ENCODE measurements at places on chromosomes 4 and X. TPM values are rescaled to one million over a fixed set of nuclear protein-coding genes. Genes with fewer than 3 reads are reported as not detected.

GRCh38 chr4:68490826-68491457 lies 43.7 kb downstream of the TMPRSS11E start:
- H3K4me1 ChIP-seq: no peaks in the 10 kb centered on the region
- no peak overlapping the region for H3K27ac ChIP-seq
- no peak overlapping the region for H3K4me3 ChIP-seq
- no peaks in the 10 kb centered on the region for H3K36me3 ChIP-seq
- peak; percentile 6 for DNase-seq
- H3K27me3 ChIP-seq: no peaks in the 10 kb centered on the region

Gene XK
- 3.4 TPM for total RNA-seq

- H3K4me1 ChIP-seq: no peaks in the 10 kb centered on the region
- no peak overlapping the region for H3K4me3 ChIP-seq
- H3K36me3 ChIP-seq: no peaks in the 10 kb centered on the region
- no peaks in the 10 kb centered on the region for H3K27me3 ChIP-seq
- DNase-seq: no peak
Measured at GRCh38 chr4:127525608-127526007, 107.1 kb upstream of the INTU start.

DNA sequence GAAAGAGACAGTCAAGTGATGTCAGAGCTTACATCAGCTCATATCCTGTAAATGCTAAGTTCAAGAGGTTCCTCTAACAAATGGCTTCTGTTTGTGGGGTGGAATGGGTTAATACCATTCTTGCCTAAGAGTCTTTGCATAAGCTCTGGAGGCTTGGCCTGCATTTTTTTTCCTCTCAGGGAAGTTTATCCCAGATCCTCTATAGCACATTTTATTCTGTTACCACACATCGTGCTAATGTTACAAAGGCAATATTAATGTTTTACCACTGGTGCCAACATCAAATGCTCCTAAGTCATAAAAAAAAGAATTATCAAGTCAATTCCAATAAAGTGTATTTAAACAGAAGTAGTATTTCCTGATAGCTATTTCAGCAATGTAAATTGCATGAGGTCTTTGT lies 2.9 kb upstream of the ADH6 start:
- no peaks in the 10 kb centered on the region for H3K36me3 ChIP-seq
- no peaks in the 10 kb centered on the region for H3K27me3 ChIP-seq
- no peak for DNase-seq
- H3K4me3 ChIP-seq: no peak overlapping the region

Gene AWAT2
- total RNA-seq: not detected

GRCh38 chr4:172813359-172813923 lies 355.2 kb upstream of the GALNT7 start:
- no peak overlapping the region for H3K4me3 ChIP-seq
- no peak for DNase-seq
- H3K36me3 ChIP-seq: no peaks in the 10 kb centered on the region
- peaks cover 11% of the 10 kb centered on the region for H3K4me1 ChIP-seq
- no peak overlapping the region for H3K27ac ChIP-seq
- no peaks in the 10 kb centered on the region for H3K27me3 ChIP-seq

DNA sequence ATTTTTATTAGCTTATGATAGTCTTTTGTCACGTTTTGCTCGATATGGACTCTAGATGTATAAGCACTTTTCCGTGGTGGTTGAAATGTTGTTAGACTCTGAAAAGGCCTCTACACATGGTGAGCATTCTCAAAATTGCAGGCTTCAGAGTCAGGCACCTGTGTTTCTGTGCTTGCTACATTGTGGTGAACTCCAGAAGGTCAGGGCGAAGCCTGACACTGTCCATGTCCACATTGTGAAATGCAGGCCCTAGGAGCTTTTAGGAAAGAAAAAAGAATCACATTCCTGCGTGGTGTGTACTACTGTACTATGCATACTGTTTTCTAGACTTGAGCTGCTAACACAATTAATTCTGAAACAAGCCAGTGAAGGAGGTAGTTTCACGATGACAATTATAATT lies 86.3 kb downstream of the HS3ST1 start:
- no peaks in the 10 kb centered on the region for H3K27me3 ChIP-seq
- no peak overlapping the region for H3K4me3 ChIP-seq
- H3K4me1 ChIP-seq: no peaks in the 10 kb centered on the region
- no peak for DNase-seq
- H3K27ac ChIP-seq: no peak overlapping the region
- H3K36me3 ChIP-seq: no peaks in the 10 kb centered on the region

GRCh38 chr4:126291886-126292285 lies 977.1 kb downstream of the FAT4 start:
- no peak overlapping the region for H3K27ac ChIP-seq
- no peak for DNase-seq
- H3K4me3 ChIP-seq: no peak overlapping the region
- H3K36me3 ChIP-seq: no peaks in the 10 kb centered on the region
- no peaks in the 10 kb centered on the region for H3K27me3 ChIP-seq
- no peaks in the 10 kb centered on the region for H3K4me1 ChIP-seq

DNA sequence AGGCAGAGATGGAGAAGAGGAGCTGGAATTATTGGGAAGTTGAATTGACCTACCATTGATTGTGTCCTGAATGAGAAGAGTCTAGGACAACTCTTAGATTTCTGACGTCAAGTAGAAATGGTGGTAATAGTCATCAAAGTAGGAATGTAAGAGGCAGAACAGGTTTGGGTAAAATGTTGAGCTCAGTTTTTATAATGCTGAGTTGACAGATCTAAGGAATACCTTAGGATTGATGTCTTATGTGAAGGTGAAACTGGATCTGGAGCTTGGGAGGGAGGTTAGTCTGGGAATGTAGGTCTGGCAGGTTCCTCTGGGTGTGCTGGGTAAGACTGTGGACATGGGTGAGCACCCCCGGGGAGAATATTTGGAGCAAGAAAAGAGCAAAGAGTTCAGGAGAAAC lies 31.9 kb downstream of the JADE1 start:
- H3K4me3 ChIP-seq: no peak overlapping the region
- peak overlapping the region; percentile 89 for H3K27ac ChIP-seq
- no peak for DNase-seq
- H3K27me3 ChIP-seq: no peaks in the 10 kb centered on the region
- H3K4me1 ChIP-seq: peaks cover 49% of the 10 kb centered on the region

DNA sequence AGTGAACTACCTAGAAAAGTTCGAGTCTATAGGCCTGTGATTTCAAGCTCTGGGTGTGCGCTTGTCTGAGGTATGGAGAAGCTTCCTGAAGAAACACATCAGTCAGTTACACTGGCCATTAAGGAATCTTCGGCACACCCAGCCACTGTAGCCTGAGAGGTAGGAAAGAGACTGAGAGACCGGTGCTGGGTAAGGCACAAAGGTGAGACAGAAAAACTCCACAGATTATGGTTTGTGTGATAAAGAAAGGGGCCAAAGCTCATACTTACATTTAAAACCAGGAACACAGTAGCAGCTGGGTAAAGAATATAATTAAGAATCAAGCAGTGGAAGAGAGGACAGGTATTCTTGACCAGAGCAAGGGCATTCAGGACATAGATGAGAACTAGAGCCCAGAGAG lies 74.8 kb upstream of the TTC29 start:
- H3K4me3 ChIP-seq: no peak overlapping the region
- no peaks in the 10 kb centered on the region for H3K36me3 ChIP-seq
- DNase-seq: no peak
- no peaks in the 10 kb centered on the region for H3K4me1 ChIP-seq
- H3K27ac ChIP-seq: no peak overlapping the region
- H3K27me3 ChIP-seq: no peaks in the 10 kb centered on the region

GRCh38 chr4:139556724-139557555 lies 921 bp upstream of the SETD7 start:
- no peaks in the 10 kb centered on the region for H3K27me3 ChIP-seq
- peak overlapping the region; percentile 81 for H3K4me3 ChIP-seq
- peak; percentile 70 for DNase-seq
- peaks cover 39% of the 10 kb centered on the region for H3K4me1 ChIP-seq
- H3K27ac ChIP-seq: peak overlapping the region; percentile 95

DNA sequence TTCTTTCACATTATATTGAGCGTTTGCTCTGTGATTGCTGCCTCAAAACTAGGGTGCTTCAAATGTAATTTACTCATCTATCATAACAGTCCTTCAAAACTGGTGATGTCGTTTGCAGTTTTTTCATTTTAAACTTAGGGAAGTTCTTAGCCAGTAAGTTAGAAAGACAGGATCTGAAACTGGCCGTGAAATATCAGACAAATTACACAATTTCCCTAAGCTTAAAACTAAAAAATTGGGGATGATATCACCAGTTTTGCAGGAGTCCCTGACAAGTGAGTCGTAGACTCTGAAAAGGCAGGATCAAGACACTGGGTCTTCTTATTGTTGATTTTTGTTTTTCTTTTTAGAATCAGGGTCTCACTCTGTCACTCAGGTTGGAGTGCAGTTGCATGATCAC lies 44.8 kb downstream of the MOB1B start:
- no peak for DNase-seq
- H3K27me3 ChIP-seq: no peaks in the 10 kb centered on the region
- no peaks in the 10 kb centered on the region for H3K36me3 ChIP-seq

Gene KLKB1
- total RNA-seq: not detected

DNA sequence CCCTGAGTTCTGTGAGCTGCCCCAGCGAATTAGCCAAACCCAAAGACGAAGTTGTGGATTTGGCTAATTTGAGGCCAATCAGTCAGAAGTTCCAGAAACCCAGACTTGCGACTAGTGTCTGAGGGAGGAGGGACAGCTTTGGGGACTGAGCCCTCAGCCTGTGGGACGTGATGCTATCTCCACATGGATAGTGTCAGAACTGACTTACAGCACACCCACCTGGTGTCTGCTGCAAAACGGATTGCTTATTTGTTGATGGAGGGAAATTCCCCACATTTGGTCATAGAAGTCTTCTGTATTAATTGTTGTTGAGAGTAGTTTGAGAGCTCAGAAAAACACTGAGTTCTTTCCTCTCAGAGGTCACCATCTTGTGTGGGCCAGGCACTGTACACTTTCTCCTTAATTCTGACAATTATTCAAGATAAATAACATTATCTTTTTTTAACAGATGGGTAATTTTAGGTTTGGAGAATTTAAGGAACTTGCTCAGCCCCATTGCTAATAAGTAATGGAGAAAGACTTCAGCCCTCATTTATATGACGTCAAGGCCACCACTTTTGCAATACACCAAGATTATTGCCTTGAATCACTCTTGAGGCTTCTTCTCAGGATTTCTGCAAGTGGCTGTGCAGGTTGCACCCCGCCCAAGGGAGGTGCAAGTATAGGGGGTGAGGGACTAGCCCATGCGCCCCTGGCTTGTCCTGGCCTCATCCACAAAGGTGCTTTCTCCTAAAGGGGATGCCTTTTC lies 16.7 kb downstream of the CLRN2 start:
- no peak overlapping the region for H3K4me3 ChIP-seq
- no peak for DNase-seq
- H3K4me1 ChIP-seq: no peaks in the 10 kb centered on the region
- no peak overlapping the region for H3K27ac ChIP-seq

- no peak overlapping the region for H3K27ac ChIP-seq
- no peaks in the 10 kb centered on the region for H3K4me1 ChIP-seq
- H3K27me3 ChIP-seq: no peaks in the 10 kb centered on the region
- H3K36me3 ChIP-seq: peaks cover 15% of the 10 kb centered on the region
- H3K4me3 ChIP-seq: no peak overlapping the region
Measured at GRCh38 chr4:6594826-6595355, 19.9 kb downstream of the MAN2B2 start.

DNA sequence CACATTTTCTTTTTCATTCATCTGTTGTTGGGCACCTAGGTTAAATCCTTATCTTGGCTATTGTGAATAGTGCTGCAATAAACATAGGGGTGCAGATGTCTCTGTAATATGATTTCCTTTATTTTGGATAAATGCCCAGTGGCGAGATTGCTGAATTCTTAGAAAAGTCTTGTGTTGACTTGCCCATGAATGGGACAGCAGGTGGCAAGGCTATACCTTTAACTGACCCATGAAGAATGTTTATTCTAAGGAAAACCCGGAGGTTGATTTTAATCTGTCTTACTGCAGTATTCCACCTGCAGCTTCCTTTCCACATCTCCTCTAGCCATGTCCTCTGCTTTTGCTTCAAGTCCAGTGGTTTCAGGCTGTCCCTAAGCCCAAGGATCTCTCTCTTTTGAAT lies 220.6 kb downstream of the SNCA start:
- H3K4me3 ChIP-seq: no peak overlapping the region
- no peak overlapping the region for H3K27ac ChIP-seq
- peaks cover 17% of the 10 kb centered on the region for H3K4me1 ChIP-seq
- no peaks in the 10 kb centered on the region for H3K36me3 ChIP-seq
- no peaks in the 10 kb centered on the region for H3K27me3 ChIP-seq

Gene USP17L24
- total RNA-seq: not detected

DNA sequence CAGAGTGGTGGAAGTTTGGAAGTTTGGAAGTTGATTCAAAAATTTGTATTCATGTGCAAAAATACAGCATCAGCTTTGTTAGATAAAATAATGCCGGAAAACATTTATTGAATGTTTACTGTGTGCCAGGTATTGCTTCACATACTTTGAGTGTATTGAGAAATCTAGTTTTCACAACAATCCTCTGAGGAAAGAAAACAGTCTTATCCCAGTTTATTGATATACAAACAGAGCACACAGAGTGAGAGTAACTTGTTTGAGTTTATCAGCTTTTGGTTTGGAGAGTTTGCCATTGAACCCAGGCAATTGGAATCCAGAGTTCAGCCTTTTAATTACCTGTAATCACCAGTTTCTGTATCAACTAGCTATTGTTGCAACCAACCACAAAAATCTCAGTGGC lies 127.2 kb upstream of the RPS6KA3 start:
- DNase-seq: no peak
- no peak overlapping the region for H3K27ac ChIP-seq
- H3K4me3 ChIP-seq: no peak overlapping the region
- no peaks in the 10 kb centered on the region for H3K27me3 ChIP-seq

Gene SPANXB1
- total RNA-seq: not detected

DNA sequence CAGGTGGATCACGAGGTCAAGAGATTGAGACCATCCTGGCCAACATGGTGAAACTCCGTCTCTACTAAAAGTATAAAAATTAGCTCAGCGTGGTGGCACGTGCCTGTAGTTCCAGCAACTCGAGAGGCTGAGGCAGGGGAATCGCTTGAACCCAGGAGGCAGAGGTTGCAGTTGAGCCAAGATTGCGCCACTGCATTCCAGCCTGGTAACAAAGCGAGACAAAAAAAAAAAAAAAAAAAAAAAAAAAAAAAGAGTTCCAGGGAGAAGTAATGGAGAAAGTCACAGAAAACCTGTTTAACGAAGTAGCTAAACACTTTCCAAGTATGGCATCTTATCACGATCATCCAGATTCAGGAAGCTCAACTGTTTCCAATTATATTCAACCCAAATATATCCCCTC lies 10.9 kb downstream of the KLHL4 start:
- H3K27me3 ChIP-seq: no peaks in the 10 kb centered on the region
- H3K4me1 ChIP-seq: no peaks in the 10 kb centered on the region
- no peak for DNase-seq
- H3K27ac ChIP-seq: no peak overlapping the region
- no peak overlapping the region for H3K4me3 ChIP-seq

DNA sequence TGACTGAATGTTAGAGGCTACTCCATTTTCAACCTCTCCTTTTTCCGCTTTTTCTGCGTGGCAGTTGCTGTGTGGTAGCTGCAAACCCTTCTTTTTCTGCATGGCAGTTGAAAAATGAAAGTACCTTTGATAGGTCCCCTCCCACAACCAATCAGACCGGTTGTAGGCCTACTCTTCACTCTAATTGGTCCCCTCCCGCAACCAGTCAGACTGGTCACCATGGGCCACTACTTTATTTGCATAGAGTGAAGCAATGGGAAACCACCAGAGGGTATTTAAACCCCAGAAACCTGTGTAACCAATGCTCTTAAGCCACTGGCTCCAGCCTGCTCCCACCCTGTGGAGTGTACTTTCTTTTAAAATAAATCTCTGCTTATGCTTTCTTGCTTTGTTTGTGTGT lies 877.8 kb downstream of the FAM133A start:
- H3K27ac ChIP-seq: no peak overlapping the region
- no peak for DNase-seq
- no peak overlapping the region for H3K4me3 ChIP-seq
- no peaks in the 10 kb centered on the region for H3K27me3 ChIP-seq
